Occipital lobe (tissue), 3 donors: ENCODE measurements at places on chromosomes 13 and 19. TPM values are rescaled to one million over a fixed set of nuclear protein-coding genes. Genes with fewer than 3 reads are reported as not detected.

DNA sequence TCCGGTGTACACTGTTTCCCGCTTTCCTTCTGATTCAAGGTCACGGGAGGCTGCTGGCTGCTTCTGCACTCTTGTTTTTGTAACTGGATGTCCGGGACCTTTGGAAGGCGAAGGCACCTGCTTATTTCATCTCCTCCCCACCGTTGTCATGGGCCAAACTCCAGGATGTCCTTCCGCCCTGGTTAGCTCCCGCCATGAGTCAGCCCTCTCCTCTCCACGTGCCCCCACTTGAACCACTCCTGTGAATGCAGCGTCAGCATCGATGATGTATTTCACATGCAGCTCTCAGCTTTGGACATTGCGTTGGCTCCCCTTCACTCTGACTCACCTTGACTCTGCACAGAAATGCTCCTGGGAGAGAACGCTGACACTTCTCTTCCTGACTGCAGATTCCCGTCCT lies 5.5 kb upstream of the GALP start:
- DNase-seq, result no peak

GRCh38 chr19:44723952-44724319 lies 24.6 kb upstream of the BCL3 start:
- DNase-seq, result peak; percentile 55

DNA sequence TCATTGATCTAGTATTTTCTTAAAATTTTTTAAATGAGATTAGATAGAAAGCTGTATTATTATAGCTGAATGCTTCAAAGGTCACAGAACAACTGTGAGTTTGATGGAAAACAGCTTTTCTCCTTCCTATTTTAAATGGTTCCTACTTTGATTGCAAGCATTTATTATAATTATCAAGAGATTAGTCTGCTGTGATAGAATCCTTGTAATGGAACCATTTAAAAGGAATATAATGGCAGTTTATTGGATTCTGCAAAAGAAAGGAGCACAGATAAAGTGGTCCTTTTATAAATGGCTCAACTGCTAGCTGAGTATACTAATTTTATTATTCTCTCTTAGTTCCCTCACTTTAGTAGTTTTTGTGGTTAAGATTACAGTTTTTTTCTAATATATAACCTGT lies 87.0 kb downstream of the MAB21L1 start:
- DNase-seq, result no peak

Gene EEF1AKMT1
- total RNA-seq, result 21.2 TPM

DNA sequence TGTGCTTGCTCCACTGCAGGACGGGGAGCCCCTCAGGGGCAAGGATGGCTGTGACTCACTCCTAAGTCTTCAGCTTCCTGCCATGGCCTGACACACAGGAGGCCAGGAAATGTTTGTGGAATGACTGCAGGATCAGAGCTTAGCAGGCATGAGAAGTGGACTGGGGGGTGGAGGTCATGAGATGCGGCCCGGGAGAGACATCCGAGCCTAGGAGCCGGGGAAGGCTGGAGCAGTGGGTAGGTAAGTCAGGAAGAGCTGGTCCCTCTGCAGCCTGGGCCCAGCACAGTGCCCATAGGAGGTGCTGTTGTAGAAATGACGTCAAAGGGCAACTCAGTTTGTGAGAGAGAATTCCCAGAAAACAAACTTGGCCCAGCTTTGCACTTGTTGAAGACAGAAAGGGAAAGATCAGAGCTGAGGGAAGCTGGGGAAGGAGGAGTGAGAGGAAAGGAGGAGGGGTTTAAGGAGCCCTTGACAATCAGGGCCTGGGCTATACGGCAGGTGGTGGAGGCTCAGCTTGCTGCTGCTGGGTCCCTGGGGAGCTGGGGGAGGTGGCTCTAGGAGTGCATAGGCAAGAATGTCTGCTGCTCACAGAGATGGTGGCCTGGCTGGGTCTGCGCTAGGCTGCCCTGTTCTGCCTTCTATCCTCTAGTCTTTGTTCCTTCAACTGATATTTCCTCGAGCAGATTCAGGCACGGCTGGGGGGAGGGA lies 18.5 kb downstream of the POU2F2 start:
- no peak for DNase-seq

- DNase-seq, result no peak
These were observed 3.1 kb downstream of the SLC39A3 start for GRCh38 chr19:2736550-2737190.

- DNase-seq, result no peak
These were observed at the start of gene CRB3 for GRCh38 chr19:6464070-6464873. CRB3 (plus strand) TSS chr19:6464271; CDS start chr19:6464702, 431 bp downstream.

Gene RINL
- total RNA-seq, result 2.5 TPM

GRCh38 chr13:108168929-108169328 lies 46.4 kb downstream of the LIG4 start:
- DNase-seq, result no peak

GRCh38 chr19:49567861-49568441 lies 12.4 kb downstream of the NOSIP start:
- no peak for DNase-seq

GRCh38 chr13:60019119-60019993 lies 144.4 kb downstream of the DIAPH3 start:
- DNase-seq, result no peak

- peak; percentile 64 for DNase-seq
These were observed 2.8 kb upstream of the CIRBP start for GRCh38 chr19:1266129-1266915.

DNA sequence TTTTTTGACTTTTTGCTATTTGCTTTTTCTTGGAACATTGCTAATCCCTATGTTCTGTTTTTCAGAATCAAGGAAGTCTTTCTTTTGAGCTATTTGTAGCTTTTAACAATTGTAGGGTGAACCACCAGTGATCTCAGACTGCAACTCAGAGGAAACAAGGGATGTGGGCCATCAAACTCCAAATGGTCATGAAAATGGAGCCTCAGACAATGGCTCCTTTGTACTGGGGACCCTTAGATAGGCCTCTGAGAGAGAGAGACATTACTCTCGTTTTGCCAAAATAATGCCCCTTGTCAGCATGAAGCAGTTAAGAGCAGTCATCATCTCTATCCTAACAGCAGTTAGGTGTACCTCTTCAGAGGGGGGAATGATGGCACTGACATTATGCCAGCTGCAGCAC lies 56.4 kb upstream of the GJB6 start:
- DNase-seq, result no peak

- no peak for DNase-seq
These were observed 9.7 kb downstream of the PALM start for GRCh38 chr19:718251-718951.

Gene IFI30
- total RNA-seq, result 0.62 TPM

DNA sequence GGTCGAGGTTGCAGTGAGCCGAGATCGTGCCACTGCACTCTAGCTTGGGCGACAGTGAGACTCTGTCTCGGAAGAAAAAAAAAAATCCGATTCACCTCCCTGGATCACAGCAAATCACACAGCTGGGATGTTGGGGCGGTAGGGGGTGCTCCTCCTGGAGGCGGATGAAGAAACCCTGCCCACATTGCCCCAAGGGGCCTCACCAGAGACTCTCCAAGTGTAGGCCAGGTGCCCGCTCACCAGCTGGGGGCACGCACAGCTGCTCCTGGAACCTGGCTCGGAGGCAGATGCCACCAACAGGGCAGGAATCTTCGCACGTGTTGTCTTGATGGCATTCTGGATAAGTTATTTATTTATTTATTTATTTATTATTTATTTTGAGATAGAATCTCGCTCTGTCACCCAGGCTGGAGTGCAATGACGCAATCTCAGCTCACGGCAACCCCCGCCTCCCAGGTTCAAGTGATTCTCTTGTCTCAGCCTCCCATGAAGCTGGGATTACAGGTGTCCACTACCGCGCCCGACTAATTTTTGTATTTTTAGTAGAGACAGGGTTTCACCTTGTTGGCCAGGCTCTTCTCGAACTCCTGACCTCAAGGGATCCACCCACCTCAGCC lies 3.1 kb downstream of the UQCR11 start:
- no peak for DNase-seq

- DNase-seq, result peak; percentile 54
These were observed 7.9 kb upstream of the CDC16 start for GRCh38 chr13:114226699-114227323.

Gene KCNRG
- 20.7 TPM for total RNA-seq

DNA sequence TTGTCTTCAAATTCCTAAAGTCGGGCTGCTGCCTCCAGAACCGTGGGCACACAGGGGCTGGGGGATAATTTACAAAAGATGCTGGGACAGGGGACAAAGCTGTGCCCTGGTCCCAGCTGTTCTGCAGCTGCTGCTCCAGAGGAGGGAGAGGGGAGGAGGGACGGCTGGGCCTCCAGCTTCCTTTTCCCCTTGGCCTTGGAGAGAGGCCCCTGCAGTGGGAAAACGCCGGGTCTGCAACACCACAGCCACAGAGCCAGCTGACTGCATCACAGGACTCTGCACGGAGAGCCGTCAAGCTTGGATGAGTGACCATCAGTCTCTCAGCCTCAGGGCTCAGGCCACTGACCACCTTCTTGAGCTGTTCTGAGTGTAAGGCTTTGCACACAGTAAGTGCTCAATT lies 6.1 kb downstream of the DOCK6 start:
- no peak for DNase-seq

- DNase-seq, result no peak
These were observed 20.1 kb downstream of the N4BP2L1 start for GRCh38 chr13:32407854-32408253.

GRCh38 chr13:113367020-113367560 lies 3.2 kb upstream of the GRTP1 start:
- DNase-seq, result no peak

Gene ZNF667
- total RNA-seq, result 24.5 TPM

GRCh38 chr13:49638030-49638743 lies 9.9 kb downstream of the ARL11 start:
- DNase-seq, result no peak

- peak; percentile 39 for DNase-seq
These were observed 1.6 kb upstream of the DIRAS1 start for GRCh38 chr19:2722541-2723344.

GRCh38 chr13:82458169-82458568 lies 1424.1 kb downstream of the SLITRK1 start:
- no peak for DNase-seq

Gene SIGLEC8
- total RNA-seq, result 2.0 TPM

- DNase-seq, result no peak
These were observed 1.7 kb upstream of the PRR20A start for GRCh38 chr13:57138988-57139387.

DNA sequence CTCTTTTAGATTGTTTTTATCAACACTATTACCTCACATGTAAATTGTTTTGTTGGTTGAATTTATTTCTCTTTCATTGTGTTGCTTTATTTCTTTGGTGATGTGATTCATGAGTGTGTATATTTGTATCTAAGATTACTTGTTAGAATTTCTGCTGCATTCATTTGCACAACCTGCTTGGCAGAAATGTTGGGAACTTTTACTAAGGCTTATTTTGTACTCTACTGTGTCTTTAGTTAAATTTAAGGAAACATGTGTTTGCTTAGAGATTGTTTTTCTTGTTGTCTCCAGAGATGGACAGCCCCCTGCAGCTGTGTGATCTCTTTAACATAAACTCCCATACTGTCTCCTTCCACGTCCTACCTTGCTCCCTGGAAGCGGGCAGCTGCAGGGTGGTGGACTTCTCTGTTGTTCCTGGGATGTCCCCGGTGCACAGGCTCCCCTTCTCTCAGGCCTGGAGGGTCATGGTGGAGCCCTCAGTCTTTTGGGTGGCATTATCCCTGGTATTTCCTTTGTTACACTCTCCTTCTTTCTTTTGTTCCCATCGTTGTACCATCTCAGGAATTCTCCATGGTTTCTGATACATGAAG lies 212.0 kb upstream of the SPRY2 start:
- no peak for DNase-seq

- DNase-seq, result no peak
These were observed at the start of gene SHD for GRCh38 chr19:4278419-4279266. SHD (plus strand) TSS chr19:4279266; CDS start chr19:4280064, 798 bp downstream.

Gene NCR1
- not detected for total RNA-seq

- DNase-seq, result no peak
These were observed 37.7 kb upstream of the SCEL start for GRCh38 chr13:77497835-77498234.

GRCh38 chr13:112253631-112254030 lies 122.5 kb upstream of the SPACA7 start:
- no peak for DNase-seq
